ENCODE measurements at places on chromosomes 6 and 20.

DNA sequence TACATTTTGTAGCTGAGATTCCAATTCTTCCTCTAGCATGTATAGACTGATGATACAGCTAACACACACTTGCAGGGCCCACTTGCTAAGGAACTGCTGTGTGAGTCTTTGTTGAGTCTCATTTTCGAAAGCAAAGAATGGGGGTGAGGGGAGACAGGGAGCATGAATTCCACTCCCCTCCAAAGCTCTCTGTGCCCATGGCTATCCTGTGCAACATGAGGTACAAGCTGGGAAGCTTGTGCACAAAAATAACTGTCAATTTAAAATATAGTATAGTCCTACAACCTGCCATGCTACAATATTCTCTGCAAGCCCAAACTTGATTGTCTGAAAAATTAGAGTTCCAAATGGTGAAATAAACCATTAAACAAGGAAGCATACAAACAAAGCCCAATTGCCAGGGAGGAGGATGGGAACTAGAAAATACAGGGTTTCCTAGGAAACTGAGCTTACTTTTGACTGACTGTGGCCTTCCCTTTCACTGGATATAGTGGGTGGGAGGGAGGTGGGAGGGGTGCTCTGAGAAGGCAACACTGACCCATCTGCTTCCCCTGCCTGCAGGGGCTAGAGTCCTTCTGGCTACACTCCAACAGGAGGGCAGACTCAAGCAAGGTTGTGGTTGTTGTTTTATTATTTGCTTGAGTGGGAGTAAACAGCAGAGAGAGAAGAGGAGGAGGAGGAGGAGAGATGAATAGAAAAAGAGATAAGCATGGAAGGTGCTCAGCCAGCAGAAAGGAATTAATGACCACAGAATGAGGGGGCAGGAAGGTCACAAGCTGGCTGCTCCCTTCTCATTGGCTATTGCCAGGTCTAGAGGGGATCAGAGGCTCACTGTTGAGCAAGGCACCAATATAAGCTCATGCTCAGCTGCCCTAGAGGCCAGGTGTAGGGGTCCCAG lies 84.6 kb downstream of the FYN start:
- DNase-seq = no peak

DNA sequence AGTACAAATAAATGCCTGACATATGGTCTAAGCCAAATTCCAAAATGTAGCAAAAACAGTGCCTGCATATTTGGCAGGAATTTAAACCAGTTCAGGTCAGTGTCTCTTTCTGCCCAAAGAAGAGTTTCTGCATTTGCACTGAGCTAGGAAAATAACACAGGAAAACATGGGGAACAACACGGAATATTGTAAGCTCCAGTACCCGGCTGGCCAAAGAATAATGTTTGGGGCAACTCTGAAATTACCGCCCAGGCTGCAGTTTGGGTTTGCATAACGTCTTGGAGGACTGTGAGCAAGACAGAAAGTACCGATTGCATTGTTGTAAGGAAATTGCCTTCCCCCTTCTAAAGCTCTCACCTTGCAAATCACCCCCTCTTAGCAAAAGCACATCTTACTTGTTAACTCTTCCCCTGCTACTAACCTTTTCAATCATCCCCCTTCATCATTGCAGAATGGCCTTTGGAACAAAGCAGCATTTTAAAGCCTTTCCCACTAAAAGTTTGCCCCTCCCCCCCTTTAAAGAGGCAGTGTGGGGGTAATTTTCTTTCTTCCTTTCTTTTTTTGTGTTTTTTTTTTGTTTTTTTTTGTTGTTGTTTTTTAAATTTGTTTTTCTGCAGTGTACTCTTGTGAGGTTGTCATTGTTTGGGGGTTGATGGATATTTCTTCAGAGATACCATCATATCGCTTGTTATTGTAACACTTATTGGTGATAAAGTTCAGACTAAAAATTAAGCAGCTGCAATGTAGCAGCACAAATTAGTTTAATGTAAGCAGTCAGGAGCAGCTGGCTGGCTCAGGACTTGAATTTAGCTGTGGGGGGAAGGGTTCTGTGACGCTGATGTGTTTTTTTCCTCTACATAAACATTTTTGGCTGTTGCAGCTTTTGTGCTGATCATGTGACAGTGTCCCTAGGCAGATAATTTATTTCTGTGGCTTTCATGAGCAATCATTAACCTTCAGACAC lies 100.0 kb upstream of the CITED2 start:
- no peak for DNase-seq

DNA sequence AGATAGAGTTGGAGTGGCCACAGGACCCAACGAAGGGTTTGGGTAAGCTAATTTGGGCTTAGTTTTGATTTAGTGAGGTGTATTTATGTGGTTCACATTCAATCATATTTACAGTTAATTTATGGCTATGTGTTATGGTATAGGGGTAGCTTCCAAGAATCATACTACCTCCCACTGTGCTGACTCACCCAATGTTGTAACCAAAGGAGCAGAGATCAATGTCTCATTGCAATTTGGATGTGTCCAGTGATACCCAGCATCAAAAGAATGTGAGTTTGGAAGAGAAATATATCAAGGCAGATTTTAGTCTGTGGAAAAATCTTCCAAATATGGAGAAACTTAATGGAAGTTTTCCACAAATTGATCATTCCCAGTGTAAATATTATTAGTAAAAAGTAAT lies 25.3 kb upstream of the SMIM8 start:
- no peak for DNase-seq

- peak; percentile 38 for DNase-seq
These were observed at the start of gene HLA-DQB1 for GRCh38 chr6:32666420-32667300. Gene HLA-DQB1 (minus strand): TSS chr6:32666657. CDS start chr6:32666607, 50 bp downstream.

DNA sequence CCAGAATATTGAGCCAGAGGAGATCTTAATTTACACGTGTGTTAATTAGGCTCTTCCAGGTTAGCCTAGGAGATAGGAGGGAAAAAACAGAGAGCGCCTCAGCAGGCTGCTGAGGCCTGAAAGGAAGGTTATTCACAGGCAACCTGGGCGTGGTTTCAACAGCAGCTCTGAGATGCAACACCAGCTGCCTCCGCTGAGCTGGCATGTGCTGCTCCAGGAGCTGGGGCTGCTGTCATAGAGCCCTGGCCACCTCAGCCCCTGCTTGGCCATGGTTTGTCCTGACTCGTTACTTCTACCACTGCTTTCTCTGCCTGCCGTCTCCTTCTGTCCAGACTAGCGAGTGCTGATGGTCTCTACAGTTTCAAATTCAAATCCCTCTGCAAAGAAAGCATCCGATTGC lies 32.4 kb upstream of the RPP40 start:
- no peak for DNase-seq

GRCh38 chr6:56864171-56864616 lies 90.7 kb upstream of the BEND6 start:
- DNase-seq = no peak

DNA sequence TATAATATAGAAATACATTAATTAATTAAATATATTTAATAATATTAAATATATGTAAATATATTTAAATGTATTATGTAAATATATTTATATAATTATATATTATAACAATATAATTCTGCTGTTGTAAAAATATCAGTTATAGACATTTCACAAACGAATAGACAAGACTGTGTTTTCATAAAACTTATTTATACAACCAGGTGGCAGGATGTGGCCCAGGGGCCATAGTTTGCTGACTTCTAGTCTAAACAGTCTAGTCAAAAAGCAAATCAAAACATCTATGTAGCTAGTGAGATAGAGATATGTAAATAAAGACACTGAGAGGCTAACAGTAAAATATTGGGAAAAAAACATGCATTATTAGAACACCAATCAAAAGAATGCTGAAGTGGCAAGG lies 136.4 kb downstream of the TBXT start:
- DNase-seq = no peak

DNA sequence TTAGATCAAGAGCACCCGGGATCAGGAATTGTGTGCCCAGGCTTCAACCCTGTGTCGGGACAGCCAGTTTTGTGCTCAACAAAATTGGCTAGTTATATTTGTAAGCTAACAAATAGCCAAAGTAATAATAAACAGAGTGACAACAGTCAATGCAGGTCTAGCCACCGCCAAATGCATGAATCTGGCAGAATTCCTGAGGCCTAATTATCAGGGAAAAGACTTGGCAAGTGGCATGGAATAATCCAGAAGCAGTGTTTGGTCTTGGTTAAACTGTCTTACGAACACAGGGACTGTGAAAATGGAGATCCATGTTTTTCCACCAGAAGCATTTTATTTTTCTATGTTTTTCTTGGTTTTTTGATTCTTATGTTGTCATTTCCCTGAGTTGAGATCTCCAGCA lies 268.8 kb downstream of the ZNF217 start:
- DNase-seq = no peak

DNA sequence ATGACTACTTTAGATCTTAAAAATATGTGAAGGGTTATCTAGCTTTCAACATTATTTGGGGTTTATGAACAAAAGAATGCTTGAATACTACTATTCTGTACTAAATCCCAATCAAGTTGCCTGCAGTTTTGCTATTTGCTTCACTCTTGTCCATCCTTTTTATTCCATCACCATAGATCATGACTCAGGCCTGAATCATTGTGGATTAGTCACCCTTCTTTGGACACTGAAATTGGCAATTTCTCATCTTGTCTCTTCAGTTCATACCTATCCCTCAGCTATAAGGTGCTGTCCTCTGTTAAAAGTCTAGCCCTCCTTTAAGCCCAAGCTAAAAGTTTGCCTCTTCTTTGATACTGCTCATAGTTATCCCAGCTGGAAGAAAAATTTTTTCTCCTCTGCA lies 199.1 kb downstream of the CENPW start:
- DNase-seq = no peak

GRCh38 chr6:44463728-44464450 lies 76.4 kb downstream of the CDC5L start:
- no peak for DNase-seq

DNA sequence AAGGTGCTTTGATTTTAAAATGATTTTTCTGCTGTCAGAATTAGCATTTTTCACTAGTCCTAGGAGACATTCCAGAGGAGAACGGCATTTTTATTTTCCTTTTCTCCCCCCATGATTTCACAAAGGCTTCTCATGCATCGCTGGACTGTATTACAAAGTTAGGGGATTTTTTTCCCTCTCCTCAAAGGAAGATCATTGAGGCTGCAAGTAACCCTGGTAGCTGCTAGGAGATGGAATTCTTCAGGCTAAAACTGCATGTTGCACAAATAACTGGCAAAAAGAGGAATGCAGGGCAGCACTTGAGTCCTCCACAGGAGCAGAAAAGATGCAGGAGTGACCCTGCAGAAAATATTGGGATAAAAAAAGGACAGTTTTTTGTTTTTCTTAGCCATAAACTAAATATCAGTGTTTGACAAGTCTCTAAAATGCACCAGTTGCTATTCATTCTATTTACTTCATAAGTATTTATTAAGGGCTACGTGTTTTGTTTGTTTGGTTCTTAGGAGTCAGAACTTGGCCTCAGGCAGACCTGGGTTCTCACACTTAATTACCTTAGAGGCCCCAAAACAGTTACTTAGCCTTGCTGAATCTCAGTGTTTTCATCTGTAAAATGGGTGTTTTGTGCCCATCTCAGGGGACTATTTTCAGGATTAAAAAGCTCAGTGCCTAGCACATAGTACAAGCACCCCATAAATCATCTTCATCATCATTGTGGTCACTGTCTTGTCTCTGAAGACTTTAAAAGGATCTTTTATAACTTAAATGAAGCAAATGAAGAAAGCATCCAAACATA lies 144.5 kb upstream of the ID4 start:
- no peak for DNase-seq

DNA sequence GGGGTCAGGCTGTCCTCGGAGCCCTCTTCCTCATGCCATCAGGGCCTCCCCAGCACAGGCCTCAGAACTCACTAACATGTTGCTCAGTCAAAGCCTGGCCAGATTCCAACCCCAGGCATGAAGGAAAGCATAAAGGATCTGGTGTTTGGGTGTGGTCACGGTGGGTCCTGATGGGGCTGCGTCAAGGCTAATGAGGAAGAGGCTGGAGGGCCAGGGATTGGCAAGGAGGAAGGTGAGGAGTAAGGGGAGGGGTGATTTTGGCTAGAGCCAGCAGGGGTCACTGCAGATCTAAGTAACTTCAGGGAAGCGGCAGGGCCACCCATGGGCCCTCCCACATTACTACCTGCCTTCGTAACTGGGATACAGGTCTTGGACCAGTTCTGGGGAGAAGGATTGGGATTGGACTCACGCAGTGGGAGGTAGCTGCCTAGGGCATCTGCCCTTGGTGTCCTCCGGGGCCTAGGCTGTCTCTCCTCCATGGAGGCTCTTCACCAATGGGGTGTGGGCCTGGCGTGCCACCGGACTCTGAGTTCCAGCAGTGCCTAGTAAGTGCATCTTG lies 36.2 kb upstream of the MRPS18A start:
- peak; percentile 55 for DNase-seq

DNA sequence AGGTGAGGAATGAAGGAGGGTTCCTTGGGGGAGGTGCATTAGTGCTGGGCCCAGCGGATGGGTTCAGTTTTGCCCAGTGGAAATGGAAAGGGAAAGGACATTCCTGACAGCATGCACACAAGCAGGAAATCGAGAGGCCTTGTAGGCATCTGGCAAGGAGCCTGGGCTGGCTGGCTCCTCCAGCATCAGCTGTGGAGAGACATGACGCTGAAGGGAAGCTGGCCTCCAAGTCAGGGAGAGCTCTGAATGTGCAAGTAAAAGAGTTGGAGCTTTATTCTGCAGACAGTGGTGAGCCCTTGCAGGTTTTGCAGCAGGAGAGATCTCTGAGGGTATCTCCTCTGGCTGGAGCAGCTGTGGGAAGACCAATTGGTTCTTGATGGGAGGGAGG lies 154.3 kb downstream of the MRPL14 start:
- no peak for DNase-seq
